ENCODE measurements at places on chromosomes 2 and 18. TPM values are rescaled to one million over a fixed set of nuclear protein-coding genes. Genes with fewer than 3 reads are reported as not detected.

- no peak for DNase-seq
- no peaks in the 10 kb centered on the region for H3K27me3 ChIP-seq
- no peaks in the 10 kb centered on the region for H3K36me3 ChIP-seq
Measured at GRCh38 chr18:13110559-13110958, 108.0 kb upstream of the LDLRAD4 start.

GRCh38 chr2:118779362-118779761, 68.1 kb downstream of the EN1 start:
- H3K27ac ChIP-seq: no peak overlapping the region
- no peak for DNase-seq
- no peaks in the 10 kb centered on the region for H3K36me3 ChIP-seq
- H3K4me3 ChIP-seq: no peak overlapping the region

Gene ANKRD30BL
- 1.1 TPM for total RNA-seq

Gene FEV
- 0.11 TPM for total RNA-seq

DNA sequence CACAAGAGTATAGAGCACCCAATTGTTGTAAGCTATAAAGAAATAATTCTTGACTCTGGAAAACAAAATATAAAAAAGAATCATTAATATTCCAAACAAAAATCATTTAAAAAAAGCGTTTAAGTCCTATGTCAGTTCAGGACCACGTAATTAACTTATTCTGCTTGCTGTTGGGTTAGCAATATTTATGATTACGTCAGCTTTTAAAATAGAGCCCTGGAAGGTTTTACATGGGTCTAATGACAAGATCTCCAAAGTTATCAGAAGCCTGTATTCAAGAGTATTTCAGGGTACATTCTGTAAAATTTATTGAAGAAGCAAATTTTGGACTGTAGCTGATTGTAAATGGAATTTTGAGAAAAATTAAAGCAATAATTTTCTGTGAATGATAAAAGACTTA, 521.6 kb downstream of the DCC start:
- H3K36me3 ChIP-seq: no peaks in the 10 kb centered on the region
- H3K4me3 ChIP-seq: no peak overlapping the region
- no peaks in the 10 kb centered on the region for H3K4me1 ChIP-seq
- H3K27me3 ChIP-seq: no peaks in the 10 kb centered on the region
- DNase-seq: no peak

- H3K36me3 ChIP-seq: no peaks in the 10 kb centered on the region
- H3K27me3 ChIP-seq: no peaks in the 10 kb centered on the region
- DNase-seq: peak; percentile 48
- peak overlapping the region; percentile 80 for H3K4me3 ChIP-seq
- H3K27ac ChIP-seq: peak overlapping the region; percentile 67
Measured at GRCh38 chr18:58045242-58046092, 1.4 kb downstream of the NEDD4L start.

Gene COBLL1
- 56.8 TPM for total RNA-seq

DNA sequence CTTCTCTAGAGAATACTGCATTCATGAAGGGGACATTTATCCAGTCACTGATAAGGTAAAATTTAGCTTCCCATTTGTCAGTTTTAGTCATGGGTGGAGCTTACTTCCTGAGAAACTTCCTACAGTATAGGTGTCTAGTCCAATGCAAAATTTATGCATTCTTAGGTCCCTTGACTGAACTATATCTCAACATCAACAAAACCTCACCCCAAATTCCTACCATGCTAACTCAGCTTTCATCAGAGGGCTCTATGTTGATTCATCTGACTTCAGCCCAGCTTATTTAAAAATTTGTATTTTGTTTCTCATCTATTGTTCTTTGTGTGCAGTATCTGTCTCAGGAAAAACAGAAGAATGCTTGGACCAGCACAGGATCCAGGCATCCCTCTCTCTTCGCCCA, 296.4 kb upstream of the ACVR2A start:
- H3K27me3 ChIP-seq: no peaks in the 10 kb centered on the region
- no peak overlapping the region for H3K27ac ChIP-seq

Gene MZT2A
- 91.2 TPM for total RNA-seq

DNA sequence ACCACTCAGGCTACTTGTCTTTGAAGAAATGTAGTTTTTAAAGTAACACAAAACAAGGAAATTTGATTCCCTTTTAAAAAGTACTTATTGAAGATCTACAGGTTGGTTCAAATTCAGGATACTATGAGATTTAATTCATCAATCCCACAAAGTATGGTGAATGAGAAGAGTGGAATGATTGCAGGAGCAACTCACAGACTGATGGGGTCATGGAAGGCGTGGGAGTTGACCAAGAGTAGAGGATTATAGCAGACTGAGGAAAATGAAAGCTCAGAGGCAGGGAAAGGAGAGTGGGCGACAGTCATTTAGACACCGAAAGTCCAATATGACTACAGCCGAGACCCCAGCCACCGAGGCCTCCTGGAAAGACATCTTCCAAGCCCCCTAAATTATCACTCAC, 12.5 kb upstream of the DAPL1 start:
- H3K27me3 ChIP-seq: no peaks in the 10 kb centered on the region
- no peak overlapping the region for H3K27ac ChIP-seq
- H3K4me1 ChIP-seq: no peaks in the 10 kb centered on the region

DNA sequence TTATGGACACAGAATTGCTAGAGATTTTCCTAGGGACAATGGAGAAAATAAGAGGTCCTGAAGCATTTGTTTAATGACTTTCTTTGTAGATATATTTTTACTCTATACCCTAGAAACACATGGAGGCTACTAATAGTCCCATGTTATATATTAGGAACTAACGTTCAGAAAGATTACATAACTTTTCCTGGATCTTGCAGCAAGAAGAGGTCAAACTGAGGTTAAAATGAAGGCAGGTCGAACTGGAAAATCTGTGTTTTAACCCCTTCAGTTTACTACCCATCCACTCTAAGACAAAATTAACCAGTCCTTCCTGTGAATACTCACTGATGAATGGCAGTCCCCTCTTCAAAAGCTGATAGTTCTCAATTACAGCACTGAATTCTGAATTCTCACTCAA, 1415.8 kb upstream of the CELF4 start:
- H3K4me1 ChIP-seq: no peaks in the 10 kb centered on the region
- H3K36me3 ChIP-seq: no peaks in the 10 kb centered on the region
- no peak overlapping the region for H3K4me3 ChIP-seq
- no peaks in the 10 kb centered on the region for H3K27me3 ChIP-seq
- no peak overlapping the region for H3K27ac ChIP-seq
- no peak for DNase-seq

DNA sequence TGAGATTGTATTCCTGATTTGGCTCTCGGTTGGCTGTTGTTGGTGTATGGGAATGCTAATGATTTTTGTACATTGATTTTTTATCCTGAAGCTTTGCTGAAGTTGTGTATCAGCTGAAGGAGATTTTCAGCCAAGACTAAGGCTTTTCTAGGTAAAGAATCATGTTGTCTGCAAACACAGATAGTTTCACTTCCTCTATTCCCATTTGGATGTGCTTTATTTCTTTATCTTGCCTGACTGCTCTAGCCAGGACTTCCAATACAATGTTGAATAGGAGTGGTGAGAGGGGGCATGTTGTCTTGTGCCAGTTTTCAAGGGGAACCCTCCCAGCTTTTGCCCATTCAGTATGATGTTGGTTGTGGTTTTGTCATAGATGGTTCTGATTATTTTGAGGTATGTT, 90.4 kb downstream of the CYP26B1 start:
- no peak overlapping the region for H3K27ac ChIP-seq
- no peak overlapping the region for H3K4me3 ChIP-seq
- no peaks in the 10 kb centered on the region for H3K27me3 ChIP-seq
- H3K36me3 ChIP-seq: no peaks in the 10 kb centered on the region
- DNase-seq: no peak

DNA sequence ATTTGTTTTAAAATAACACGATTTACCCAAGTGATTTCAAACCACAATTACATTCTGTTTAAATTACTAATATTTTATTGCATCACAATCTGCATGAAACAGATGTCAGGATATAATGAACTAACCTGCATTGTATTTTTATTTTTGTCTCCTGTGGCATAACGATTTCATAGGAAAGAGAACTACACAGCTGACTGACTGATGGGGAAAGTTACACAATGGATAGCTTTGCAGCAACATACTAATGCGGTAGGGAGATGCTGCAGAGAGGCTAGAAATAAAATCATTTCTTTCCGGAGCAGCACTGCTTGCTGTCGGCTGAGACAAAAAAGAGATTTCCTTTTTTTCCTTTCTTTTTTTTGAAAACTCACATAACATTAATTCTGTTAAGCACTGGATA, 36.9 kb downstream of the SCN1A start:
- no peak overlapping the region for H3K4me3 ChIP-seq
- DNase-seq: no peak
- no peaks in the 10 kb centered on the region for H3K36me3 ChIP-seq

- no peak for DNase-seq
- H3K36me3 ChIP-seq: no peaks in the 10 kb centered on the region
- no peak overlapping the region for H3K27ac ChIP-seq
Measured at GRCh38 chr2:230650585-230651137, 62.0 kb upstream of the CAB39 start.

Gene CCDC148
- total RNA-seq: 2.4 TPM

GRCh38 chr2:181754105-181754504, 73.8 kb upstream of the NEUROD1 start:
- H3K27me3 ChIP-seq: no peaks in the 10 kb centered on the region
- no peak overlapping the region for H3K27ac ChIP-seq
- no peak overlapping the region for H3K4me3 ChIP-seq
- H3K4me1 ChIP-seq: no peaks in the 10 kb centered on the region
- DNase-seq: no peak

GRCh38 chr2:101998896-101999789, 7.4 kb downstream of the IL1R2 start:
- no peaks in the 10 kb centered on the region for H3K36me3 ChIP-seq
- H3K27ac ChIP-seq: no peak overlapping the region

DNA sequence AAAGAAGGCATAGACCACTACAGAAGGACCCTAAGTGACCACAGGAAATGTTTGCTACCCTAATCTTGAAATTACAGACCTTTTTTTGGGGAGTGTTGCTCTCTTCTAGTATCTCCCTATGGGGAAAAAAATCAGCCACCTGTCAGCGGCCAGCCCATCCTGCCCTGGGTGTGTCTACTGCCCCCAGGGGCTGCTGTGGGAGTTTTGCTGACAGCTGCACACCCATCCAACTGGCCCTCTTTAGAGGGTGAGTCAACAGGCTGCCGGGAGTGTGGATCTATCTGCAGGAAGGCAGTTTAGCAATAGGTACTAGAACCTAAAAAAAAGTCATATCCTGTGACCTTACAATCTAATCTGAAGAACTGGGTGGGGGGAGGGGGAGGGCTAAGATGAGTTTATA, 796 bp upstream of the DYSF start:
- H3K36me3 ChIP-seq: no peaks in the 10 kb centered on the region
- no peaks in the 10 kb centered on the region for H3K4me1 ChIP-seq
- DNase-seq: no peak
- H3K27ac ChIP-seq: no peak overlapping the region
- no peaks in the 10 kb centered on the region for H3K27me3 ChIP-seq

- H3K4me3 ChIP-seq: no peak overlapping the region
- H3K27me3 ChIP-seq: no peaks in the 10 kb centered on the region
- H3K27ac ChIP-seq: no peak overlapping the region
Measured at GRCh38 chr2:153808679-153809078, 63.0 kb upstream of the GALNT13 start.

DNA sequence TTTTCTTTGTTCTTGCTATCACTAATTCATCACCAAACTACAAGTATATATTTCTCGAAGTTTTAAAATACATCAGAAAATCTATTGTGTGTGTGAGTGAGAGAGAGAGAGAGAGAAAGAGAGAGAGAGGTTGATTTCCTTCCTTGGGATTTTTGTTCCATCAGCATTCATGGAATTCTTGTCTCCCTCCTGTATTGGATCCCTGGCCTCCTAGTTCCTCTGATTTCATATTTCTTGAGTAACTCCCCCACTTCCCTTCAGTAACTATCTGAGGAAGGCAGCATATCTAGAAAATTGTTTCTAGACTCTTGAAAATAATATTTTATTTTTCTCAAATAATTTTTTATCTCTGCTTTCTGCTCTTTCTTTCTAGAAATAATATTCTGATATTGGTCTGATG, 13.3 kb upstream of the ACTR2 start:
- H3K4me3 ChIP-seq: no peak overlapping the region
- H3K4me1 ChIP-seq: no peaks in the 10 kb centered on the region
- no peak for DNase-seq
- no peaks in the 10 kb centered on the region for H3K27me3 ChIP-seq

- H3K4me1 ChIP-seq: no peaks in the 10 kb centered on the region
- DNase-seq: no peak
- H3K27ac ChIP-seq: no peak overlapping the region
- no peaks in the 10 kb centered on the region for H3K27me3 ChIP-seq
Measured at GRCh38 chr18:68942230-68942629, 144.3 kb downstream of the CCDC102B start.

- H3K4me3 ChIP-seq: no peak overlapping the region
- H3K4me1 ChIP-seq: peaks cover 9% of the 10 kb centered on the region
- H3K27ac ChIP-seq: no peak overlapping the region
- no peak for DNase-seq
- H3K36me3 ChIP-seq: no peaks in the 10 kb centered on the region
Measured at GRCh38 chr2:201909961-201910361, 103.6 kb downstream of the CDK15 start.

Gene ABCG8
- not detected for total RNA-seq

DNA sequence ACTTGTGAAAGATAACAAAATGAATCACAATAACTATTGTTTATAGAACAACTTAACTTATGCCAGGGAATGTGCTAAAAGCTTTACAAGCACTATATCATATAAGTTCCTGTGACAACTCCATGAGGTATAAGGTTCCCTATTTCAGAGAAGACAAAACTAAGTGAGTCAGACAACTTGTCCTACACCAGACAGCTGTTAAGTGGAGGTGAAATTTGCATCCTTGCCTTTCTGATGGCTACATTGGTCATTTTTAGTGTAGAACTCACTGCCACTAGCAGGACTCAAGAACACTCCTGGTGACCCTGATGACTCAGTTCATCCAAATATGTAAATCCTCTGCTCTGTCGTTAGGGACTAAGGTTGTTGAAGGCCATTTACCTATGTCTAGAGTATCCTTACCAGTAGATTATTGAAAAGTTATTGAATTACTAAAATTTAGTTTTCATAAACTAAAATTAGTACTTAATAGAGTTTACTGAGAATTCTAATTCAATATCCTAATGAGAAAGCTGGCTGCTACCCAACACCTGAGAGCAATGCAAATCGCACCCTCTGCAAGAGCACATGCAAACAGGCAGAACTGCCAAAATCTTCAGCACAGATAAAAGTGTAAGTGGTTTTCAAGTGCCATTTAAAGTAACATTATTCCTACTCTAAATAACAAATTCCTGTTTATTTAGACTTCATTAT, 636.2 kb downstream of the NRXN1 start:
- H3K4me3 ChIP-seq: no peak overlapping the region
- no peaks in the 10 kb centered on the region for H3K27me3 ChIP-seq
- DNase-seq: no peak
- H3K27ac ChIP-seq: no peak overlapping the region

DNA sequence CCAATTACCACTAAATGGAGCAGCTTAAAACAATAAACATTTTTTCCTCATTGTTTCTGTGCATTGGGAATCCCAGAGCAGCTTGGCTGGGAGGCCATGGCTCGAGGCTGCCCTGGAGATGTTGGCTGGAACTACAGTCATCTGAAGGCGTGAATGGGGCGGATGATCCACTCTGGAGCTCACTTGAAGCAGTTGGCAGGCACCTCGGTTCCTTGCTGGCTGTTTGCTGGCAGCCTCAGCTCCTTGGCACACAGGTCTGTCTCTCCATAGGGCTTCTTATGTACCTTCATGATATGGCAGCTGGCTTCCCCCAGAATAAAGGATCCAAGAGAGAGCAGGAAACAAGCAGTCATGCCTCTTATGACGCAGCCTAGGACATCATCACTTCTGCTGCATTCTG, 227.0 kb upstream of the COPS8 start:
- no peaks in the 10 kb centered on the region for H3K36me3 ChIP-seq
- DNase-seq: no peak
- no peak overlapping the region for H3K27ac ChIP-seq
- no peaks in the 10 kb centered on the region for H3K27me3 ChIP-seq
- no peak overlapping the region for H3K4me3 ChIP-seq
- no peaks in the 10 kb centered on the region for H3K4me1 ChIP-seq

Data from ovary (tissue), 10 donors.